ENCODE measurements at places on chromosomes 13 and 19. TPM values are rescaled to one million over a fixed set of nuclear protein-coding genes. Genes with fewer than 3 reads are reported as not detected.

DNA sequence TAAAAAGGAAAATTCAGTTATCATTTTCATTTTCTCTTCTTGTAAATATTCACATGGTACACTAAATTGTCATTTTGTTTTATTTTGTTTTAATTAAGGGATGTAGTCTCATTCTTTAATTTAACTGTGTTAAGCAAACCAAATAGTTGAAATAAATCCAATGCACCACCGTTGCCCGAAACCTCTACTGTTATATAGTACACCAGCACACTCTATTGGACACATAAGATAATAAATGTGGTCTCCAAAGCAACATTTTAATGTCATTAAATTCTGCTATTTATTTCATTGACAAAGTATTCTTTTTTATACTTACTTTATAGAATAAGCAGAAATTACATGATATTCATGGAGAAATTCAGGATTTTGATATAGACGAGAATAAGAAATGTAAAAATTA lies 156.4 kb upstream of the FREM2 start:
- no peak for DNase-seq

GRCh38 chr13:113364311-113364889 lies 470 bp upstream of the GRTP1 start:
- no peak for DNase-seq

- DNase-seq, result no peak
Measured at GRCh38 chr13:108924134-108924533, 294.7 kb downstream of the MYO16 start.

DNA sequence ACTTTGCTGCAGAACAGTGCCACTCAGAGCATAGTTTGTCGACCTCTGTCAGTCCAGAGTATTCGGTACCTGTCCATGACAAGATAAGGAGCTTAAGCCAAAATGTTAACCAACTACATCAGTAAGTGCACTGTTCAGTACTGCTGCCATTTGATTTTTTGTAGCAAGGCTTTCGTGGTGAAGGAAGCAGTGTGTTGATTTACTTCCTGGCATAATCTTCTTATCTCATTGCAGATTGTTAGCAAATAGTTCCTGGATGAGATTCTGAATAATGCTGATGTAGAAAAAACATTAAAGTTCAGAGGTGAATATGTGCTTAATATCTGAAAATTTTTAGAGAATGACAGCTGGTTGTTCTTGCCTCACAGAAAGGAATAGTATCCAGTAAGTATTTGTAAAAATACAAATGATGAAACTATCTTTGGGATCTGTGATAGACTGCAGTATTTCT lies 85.7 kb downstream of the LRRC63 start:
- no peak for DNase-seq

- DNase-seq, result peak; percentile 96
Measured at GRCh38 chr19:12847159-12848139, 9.1 kb downstream of the MAST1 start.

GRCh38 chr13:20130012-20130411 lies 30.8 kb downstream of the GJA3 start:
- DNase-seq, result no peak

DNA sequence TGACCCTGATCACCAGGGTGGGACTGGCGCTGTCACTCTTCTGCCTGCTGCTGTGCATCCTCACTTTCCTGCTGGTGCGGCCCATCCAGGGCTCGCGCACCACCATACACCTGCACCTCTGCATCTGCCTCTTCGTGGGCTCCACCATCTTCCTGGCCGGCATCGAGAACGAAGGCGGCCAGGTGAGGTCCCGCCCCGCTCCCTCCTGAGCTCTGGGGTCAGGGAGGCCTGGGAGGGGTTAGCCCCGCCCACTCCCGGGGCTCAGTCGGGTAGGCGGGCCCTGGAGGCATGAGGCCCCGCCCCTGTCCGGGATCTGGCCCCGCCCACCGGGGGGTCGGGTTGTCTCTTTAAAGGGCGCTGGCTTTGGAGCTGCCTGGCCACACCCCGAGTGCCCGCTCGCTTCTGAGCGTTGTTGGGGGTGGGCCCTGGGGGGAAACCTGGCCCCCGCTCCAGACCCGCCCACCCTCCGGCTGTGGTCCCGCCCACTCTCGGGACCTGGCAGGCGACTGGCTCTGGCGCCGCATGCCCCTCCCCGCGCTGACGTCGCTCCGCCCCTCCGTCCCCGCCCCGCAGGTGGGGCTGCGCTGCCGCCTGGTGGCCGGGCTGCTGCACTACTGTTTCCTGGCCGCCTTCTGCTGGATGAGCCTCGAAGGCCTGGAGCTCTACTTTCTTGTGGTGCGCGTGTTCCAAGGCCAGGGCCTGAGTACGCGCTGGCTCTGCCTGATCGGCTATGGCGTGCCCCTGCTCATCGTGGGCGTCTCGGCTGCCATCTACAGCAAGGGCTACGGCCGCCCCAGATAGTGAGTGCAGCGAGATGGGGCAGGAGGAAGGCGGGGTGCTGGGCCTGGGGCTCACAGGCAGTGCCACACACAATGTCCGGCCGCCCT lies 13.1 kb downstream of the DDX39A start:
- peak; percentile 97 for DNase-seq

Gene WDR87
- not detected for total RNA-seq

Gene NOTCH3
- 68.1 TPM for total RNA-seq

Gene CBY2
- total RNA-seq, result not detected

Gene GFY
- total RNA-seq, result not detected

Gene DDX39A
- total RNA-seq, result 81.8 TPM

Gene RGL3
- total RNA-seq, result 37.8 TPM

Gene IGFL3
- total RNA-seq, result not detected

Gene BORA
- 5.1 TPM for total RNA-seq

Data from spleen (tissue), 13 donors.